ENCODE measurements at places on chromosomes 5 and 9. TPM values are rescaled to one million over a fixed set of nuclear protein-coding genes. Genes with fewer than 3 reads are reported as not detected.

- DNase-seq = no peak
- H3K27ac ChIP-seq = no peak overlapping the region
- no peak overlapping the region for H3K4me3 ChIP-seq
- no peaks in the 10 kb centered on the region for H3K27me3 ChIP-seq
Measured at GRCh38 chr5:57486027-57486602, 3.5 kb upstream of the ACTBL2 start.

- peak overlapping the region; percentile 98 for H3K27ac ChIP-seq
- DNase-seq = no peak
- peaks cover 52% of the 10 kb centered on the region for H3K4me1 ChIP-seq
Measured at GRCh38 chr9:129178568-129179382, 714 bp upstream of the IER5L start.

GRCh38 chr9:91729558-91729842 lies 220.5 kb downstream of the ROR2 start:
- H3K4me3 ChIP-seq = no peak overlapping the region
- no peaks in the 10 kb centered on the region for H3K36me3 ChIP-seq
- H3K27ac ChIP-seq = no peak overlapping the region
- H3K4me1 ChIP-seq = no peaks in the 10 kb centered on the region

DNAJB5 gene
- 3.6 TPM for total RNA-seq

DNA sequence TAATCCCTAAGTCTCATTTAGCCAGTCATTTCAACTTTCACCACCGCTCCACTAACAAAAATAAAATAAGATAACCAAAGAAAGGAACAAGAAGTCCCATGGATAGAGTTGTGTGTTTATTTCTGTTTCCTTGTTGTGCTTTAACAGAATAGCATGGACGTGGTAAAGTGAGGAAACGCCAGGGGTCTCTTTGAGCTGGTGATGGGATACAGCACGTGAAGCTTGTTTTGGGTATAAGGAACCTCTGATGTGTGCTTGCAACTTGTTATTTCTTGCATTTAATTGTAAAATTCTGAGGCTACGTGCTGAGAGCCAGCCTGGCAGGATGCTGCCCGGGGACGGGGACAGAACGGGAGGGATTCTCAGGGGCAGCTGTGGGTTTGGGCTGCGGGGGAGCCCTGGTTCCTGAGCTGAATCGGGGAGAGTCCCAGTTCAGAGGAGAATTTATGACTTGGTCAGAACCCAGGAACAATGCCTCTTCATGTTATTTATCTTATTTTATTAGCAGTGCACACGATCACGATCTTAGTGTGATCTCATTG lies 63.4 kb downstream of the ANKRD33B start:
- H3K27me3 ChIP-seq = no peaks in the 10 kb centered on the region
- no peak for DNase-seq
- no peaks in the 10 kb centered on the region for H3K36me3 ChIP-seq
- peak overlapping the region; percentile 43 for H3K4me3 ChIP-seq

GRCh38 chr5:58886315-58887207 lies 303.7 kb downstream of the RAB3C start:
- H3K27ac ChIP-seq = no peak overlapping the region
- H3K27me3 ChIP-seq = no peaks in the 10 kb centered on the region

SLC24A2 gene
- not detected for total RNA-seq

DNA sequence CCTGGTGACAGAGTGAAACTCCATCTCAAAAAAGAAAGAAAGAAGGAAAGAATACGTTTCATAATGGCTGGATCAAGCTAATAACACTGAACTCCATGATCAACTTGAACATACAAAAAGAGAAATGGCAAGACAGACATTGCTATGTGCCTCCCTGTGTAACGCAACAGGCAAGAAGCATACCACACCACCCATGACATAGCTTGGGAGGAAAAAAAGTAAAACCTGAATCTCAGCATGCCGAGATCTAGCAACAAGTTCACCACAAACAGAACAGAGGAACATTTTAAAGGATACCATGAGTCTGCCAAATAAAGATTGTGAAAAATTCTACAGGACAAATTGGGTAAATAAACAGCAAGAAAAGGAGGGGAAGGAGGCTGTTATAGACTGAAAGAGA lies 26.7 kb downstream of the HOMER1 start:
- no peaks in the 10 kb centered on the region for H3K4me1 ChIP-seq
- no peak overlapping the region for H3K4me3 ChIP-seq
- H3K36me3 ChIP-seq = no peaks in the 10 kb centered on the region
- no peak overlapping the region for H3K27ac ChIP-seq
- H3K27me3 ChIP-seq = no peaks in the 10 kb centered on the region

DNA sequence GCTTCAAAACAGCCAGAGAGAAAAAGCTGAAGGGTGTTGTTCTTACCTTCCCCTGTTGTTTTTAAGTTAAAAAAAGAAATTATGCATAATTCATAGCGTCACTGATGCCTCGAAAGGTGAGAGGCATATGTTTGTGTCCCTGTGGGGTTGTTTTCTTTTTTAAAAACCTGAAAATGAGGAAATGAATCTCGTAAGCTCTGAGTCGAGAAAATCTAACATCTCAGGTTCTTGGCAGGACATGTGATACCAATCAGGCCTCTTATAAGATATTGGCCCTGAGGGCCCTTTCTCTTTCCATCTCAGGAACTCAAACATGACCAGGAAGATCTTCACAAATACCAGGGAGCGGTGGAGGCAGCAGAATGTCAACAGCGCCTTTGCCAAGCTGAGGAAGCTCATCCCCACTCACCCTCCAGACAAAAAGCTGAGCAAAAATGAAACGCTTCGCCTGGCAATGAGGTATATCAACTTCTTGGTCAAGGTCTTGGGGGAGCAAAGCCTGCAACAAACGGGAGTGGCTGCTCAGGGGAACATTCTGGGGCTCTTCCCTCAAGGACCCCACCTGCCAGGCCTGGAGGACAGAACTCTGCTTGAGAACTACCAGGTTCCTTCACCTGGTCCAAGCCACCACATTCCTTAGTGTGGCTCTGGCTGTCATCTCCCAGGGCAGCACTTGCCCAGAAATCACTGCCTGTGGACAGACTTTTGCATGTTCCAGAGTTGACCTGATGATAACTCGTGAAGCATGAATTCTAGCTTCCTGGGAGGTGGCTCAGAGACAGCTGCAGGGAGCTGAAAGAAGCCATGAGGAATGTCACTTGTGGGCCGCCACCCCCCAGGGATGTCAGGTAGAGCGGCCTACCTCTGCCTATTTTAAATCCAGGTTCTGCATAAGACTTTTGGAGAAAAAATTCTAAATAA lies at the start of gene TAL2:
Gene TAL2, plus strand, starts transcription at position 274 of the 921 bp plus-strand sequence. Its CDS starts 40 bp downstream, at position 314.
- no peak within 1 kb of the TSS for H3K4me3 ChIP-seq
- no peaks in the 10 kb centered on the region for H3K36me3 ChIP-seq
- no peak for DNase-seq
- no peak within 1 kb of the TSS for H3K27ac ChIP-seq

- H3K27me3 ChIP-seq = no peaks in the 10 kb centered on the region
- no peaks in the 10 kb centered on the region for H3K36me3 ChIP-seq
- DNase-seq = no peak
Measured at GRCh38 chr5:172147857-172148256, 40.2 kb downstream of the STK10 start.

GRCh38 chr5:104706600-104706999 lies 1144.0 kb upstream of the NUDT12 start:
- H3K4me3 ChIP-seq = no peak overlapping the region
- no peaks in the 10 kb centered on the region for H3K36me3 ChIP-seq
- no peaks in the 10 kb centered on the region for H3K27me3 ChIP-seq
- no peak overlapping the region for H3K27ac ChIP-seq

FBP2 gene
- total RNA-seq = not detected

- no peak overlapping the region for H3K4me3 ChIP-seq
- no peaks in the 10 kb centered on the region for H3K27me3 ChIP-seq
- DNase-seq = no peak
- no peaks in the 10 kb centered on the region for H3K4me1 ChIP-seq
Measured at GRCh38 chr5:1152771-1153282, 41.0 kb upstream of the SLC12A7 start.

GRCh38 chr5:147098233-147098790 lies 136.5 kb upstream of the STK32A start:
- peaks cover 3% of the 10 kb centered on the region for H3K4me1 ChIP-seq
- peak; percentile 42 for DNase-seq
- no peaks in the 10 kb centered on the region for H3K27me3 ChIP-seq
- no peaks in the 10 kb centered on the region for H3K36me3 ChIP-seq
- no peak overlapping the region for H3K4me3 ChIP-seq

GRCh38 chr9:133632806-133633680 lies 3.1 kb upstream of the DBH start:
- DNase-seq = no peak
- H3K27me3 ChIP-seq = peaks cover 9% of the 10 kb centered on the region
- H3K36me3 ChIP-seq = no peaks in the 10 kb centered on the region
- H3K4me3 ChIP-seq = no peak overlapping the region

WDR38 gene
- not detected for total RNA-seq

GRCh38 chr5:129379406-129379805 lies 80.7 kb upstream of the ADAMTS19 start:
- no peaks in the 10 kb centered on the region for H3K27me3 ChIP-seq
- H3K27ac ChIP-seq = no peak overlapping the region
- no peak for DNase-seq
- H3K4me1 ChIP-seq = no peaks in the 10 kb centered on the region

DNA sequence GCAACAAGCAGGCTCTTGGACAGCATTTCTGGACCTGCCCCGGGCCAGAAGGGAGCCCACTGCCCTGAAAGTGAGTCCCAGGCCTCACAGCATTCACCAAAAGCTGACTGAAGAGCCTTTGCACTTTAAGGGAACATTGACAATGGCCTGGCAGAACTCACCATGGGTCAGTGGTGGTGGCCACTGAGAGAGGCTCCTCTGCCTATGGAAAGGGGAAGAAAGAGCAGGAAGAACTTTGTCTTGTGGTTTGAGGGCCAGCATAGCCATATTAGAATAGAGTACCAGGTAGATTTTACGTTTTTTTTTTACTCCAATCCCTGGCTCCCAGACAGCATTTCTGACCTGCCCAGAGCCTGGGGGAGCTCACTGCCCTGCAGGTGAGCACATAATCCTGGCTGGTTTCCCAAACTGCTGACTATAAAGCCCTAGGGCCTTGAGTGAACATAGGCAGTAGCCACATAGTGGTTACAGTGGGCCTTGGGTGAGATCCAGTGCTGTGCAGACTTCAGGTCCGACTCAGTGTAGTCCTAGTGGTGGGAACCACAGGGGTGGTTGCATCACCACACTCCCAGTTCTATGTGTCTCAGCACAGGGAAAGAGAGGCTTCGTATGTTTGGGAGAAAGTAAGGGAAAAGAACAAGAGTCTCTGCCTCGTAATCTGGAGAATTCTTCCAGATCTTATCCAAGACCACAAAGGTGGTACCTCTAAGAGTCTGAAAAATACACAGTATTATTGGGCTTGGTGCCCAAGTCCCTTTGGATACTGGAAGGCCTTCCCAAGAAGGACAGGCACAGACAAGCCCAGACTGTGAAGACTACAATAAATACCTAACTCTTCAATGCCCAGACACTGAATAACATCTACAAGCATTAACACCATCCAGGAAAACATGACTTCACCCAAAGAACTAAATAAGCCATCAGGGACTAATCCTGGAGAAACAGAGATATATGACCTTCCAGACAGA lies 89.5 kb downstream of the TSSK1B start:
- H3K4me1 ChIP-seq = no peaks in the 10 kb centered on the region
- no peaks in the 10 kb centered on the region for H3K27me3 ChIP-seq
- H3K4me3 ChIP-seq = no peak overlapping the region

DNA sequence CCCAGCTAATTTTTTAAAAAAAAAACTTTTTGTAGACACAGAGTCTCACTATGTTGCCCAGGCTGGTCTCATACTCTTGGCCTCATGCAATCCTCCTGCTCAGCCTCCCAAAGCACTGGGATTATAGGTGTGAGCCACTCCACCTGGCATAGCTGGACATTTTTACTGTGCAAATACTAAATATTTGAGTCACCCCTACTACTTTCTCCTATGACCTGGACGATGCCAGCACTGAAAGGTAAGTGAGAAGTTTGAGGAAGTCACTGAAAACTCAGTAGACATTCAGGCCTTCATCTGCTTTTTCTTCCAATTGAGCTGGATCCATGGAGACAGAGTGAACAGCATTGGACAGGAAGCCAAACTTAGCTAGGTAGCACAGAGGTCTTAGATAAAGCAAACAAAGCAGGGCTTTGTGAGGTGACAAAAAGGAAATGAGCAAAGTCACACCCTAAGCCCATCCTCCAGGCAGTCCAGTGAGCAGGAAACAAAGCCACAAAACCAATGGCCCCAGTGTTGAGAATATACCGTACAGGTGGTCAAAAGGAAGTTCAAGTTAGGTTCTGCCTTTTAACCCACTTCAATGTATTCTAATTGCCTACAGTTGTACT lies 192.6 kb upstream of the RASA1 start:
- peak; percentile 43 for DNase-seq
- no peaks in the 10 kb centered on the region for H3K27me3 ChIP-seq
- no peak overlapping the region for H3K27ac ChIP-seq
- 0 out of 2 replicates have a peak, but pooled peaks cover 2% of the 10 kb centered on the region for H3K4me1 ChIP-seq
- H3K36me3 ChIP-seq = no peaks in the 10 kb centered on the region

GRCh38 chr5:179225387-179225786 lies 119.9 kb downstream of the ADAMTS2 start:
- no peaks in the 10 kb centered on the region for H3K4me1 ChIP-seq
- H3K36me3 ChIP-seq = no peaks in the 10 kb centered on the region
- no peak for DNase-seq
- H3K27me3 ChIP-seq = no peaks in the 10 kb centered on the region
- H3K4me3 ChIP-seq = no peak overlapping the region

DNA sequence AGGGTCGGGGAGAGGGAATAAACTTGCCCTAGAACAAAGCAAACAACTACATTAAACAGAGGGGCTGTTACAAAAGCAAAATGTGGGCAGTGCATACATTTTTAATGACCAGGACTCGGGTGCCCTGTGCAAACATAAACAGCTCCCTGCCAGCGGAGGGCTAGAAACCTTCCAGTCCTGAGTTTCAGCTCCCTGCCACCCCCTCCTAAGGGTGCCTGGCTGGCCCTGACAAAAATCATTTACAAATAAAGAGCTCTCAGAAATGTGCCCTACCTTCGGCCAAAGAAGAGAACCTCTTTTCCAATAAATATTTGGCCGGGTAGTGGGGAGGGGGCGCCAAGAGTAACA lies 29.5 kb downstream of the FOXD1 start:
- H3K36me3 ChIP-seq = no peaks in the 10 kb centered on the region
- H3K4me1 ChIP-seq = no peaks in the 10 kb centered on the region
- H3K27ac ChIP-seq = no peak overlapping the region
- no peak overlapping the region for H3K4me3 ChIP-seq

DNA sequence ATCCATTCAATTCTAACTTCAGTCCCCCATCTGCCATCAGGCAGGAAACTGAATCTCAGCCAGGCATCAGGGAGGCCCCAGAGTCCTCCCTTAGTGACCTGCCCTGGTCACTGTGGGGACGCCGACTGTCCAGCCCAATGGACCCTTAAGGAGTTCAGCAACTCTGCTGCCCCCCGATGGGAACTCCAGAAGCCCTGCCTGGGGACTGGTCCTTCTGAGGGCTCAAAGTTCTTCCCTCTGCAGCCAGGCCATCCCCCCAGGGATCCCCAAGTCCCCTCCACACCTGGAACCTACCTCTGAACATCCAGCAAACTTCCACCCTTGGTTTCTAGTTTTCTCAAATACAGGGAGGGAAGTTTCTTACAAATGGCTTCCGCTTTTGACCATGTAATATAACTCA lies 76.8 kb downstream of the UBE2QL1 start:
- no peak overlapping the region for H3K4me3 ChIP-seq
- no peak for DNase-seq
- H3K4me1 ChIP-seq = no peaks in the 10 kb centered on the region
- H3K36me3 ChIP-seq = no peaks in the 10 kb centered on the region
- peaks cover 30% of the 10 kb centered on the region for H3K27me3 ChIP-seq

BARHL1 gene
- not detected for total RNA-seq
